ENCODE measurements at places on chromosomes 12 and 14. TPM values are rescaled to one million over a fixed set of nuclear protein-coding genes. Genes with fewer than 3 reads are reported as not detected.

LMO3 gene
- polyA plus RNA-seq, result 0.91 TPM

DCN gene
- polyA plus RNA-seq, result 152 TPM

GLI1 gene
- polyA plus RNA-seq, result 0.28 TPM

ANKS1B gene
- 0.85 TPM for polyA plus RNA-seq

KRT80 gene
- 40.9 TPM for polyA plus RNA-seq

DNAJC22 gene
- 0.02 TPM for polyA plus RNA-seq

ZNF385A gene
- 49.9 TPM for polyA plus RNA-seq

CELA1 gene
- polyA plus RNA-seq, result not detected

HNRNPC gene
- polyA plus RNA-seq, result 699 TPM

C12orf54 gene
- polyA plus RNA-seq, result 4.4 TPM

BBOF1 gene
- polyA plus RNA-seq, result 2.4 TPM

AKAP3 gene
- 0.36 TPM for polyA plus RNA-seq

C1RL gene
- polyA plus RNA-seq, result 14.7 TPM

HSPA2 gene
- polyA plus RNA-seq, result 45.4 TPM

HCAR3 gene
- polyA plus RNA-seq, result 10.2 TPM

UNC79 gene
- 0.01 TPM for polyA plus RNA-seq

ZNF891 gene
- 0.26 TPM for polyA plus RNA-seq

ACADS gene
- polyA plus RNA-seq, result 14.9 TPM

TEX22 gene
- polyA plus RNA-seq, result 0.06 TPM

OR6J1 gene
- polyA plus RNA-seq, result not detected

OVCH1 gene
- 0.02 TPM for polyA plus RNA-seq

PPP2R3C gene
- 13.1 TPM for polyA plus RNA-seq

RNFT2 gene
- 0.09 TPM for polyA plus RNA-seq

ABCD2 gene
- 0.02 TPM for polyA plus RNA-seq

SPIC gene
- polyA plus RNA-seq, result 0.10 TPM

GYS2 gene
- polyA plus RNA-seq, result 4.7 TPM

CCNB1IP1 gene
- 31.6 TPM for polyA plus RNA-seq

PROX2 gene
- not detected for polyA plus RNA-seq

EIF2S3B gene
- polyA plus RNA-seq, result 0.45 TPM

ANO4 gene
- polyA plus RNA-seq, result not detected

CMKLR1 gene
- polyA plus RNA-seq, result 0.45 TPM

FITM1 gene
- polyA plus RNA-seq, result 1.1 TPM

PTPN6 gene
- polyA plus RNA-seq, result 19.1 TPM

SPTB gene
- polyA plus RNA-seq, result 0.11 TPM

CLECL1 gene
- not detected for polyA plus RNA-seq

SLC2A14 gene
- not detected for polyA plus RNA-seq

FBXO34 gene
- polyA plus RNA-seq, result 24.3 TPM

WIF1 gene
- 0.47 TPM for polyA plus RNA-seq

Measured in esophagus (tissue), 2 donors.